Upper lobe of right lung (tissue), 1 donor: ENCODE measurements at places on chromosomes 1 and 21.
A peak's percentile ranks its signal among the peaks of the same experiment; 100 is the strongest.

DNA sequence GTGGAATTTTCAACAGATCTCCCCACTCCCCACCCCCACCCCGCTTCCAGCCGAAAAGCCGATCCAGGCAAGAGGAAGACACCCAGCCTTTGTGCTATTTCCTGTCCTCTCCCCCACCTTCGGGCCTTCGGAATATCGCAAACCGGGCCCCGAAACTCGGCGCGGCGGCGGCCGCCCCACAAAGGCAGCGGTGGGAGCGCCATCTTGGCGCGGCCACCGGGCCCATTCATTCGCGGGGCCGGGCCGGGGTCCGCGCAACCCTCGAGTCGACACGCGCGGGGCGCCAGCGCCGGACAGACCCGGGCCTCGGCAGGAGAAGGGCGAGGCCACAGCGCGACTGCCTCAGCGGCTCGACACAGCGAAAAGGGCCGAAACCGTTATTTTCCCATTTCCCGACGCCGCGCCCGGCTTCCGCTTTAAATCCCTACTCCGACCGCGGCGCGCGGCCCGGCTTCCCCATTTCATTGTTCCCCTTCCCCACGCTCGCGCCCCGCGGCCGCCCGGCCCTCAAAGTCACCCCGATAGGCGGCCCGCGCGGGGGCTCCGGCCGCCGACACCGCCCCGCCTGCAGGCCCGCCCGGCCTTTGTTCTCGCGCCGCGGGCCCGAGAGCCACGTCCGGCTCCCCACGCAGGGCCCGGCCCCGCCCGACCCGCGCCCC lies 911 bp downstream of the GNB1 start:
- H3K27me3 ChIP-seq: no peaks in the 10 kb centered on the region
- H3K4me3 ChIP-seq: peak overlapping the region; percentile 78
- peak; percentile 91 for DNase-seq
- H3K27ac ChIP-seq: peak overlapping the region; percentile 90

DNA sequence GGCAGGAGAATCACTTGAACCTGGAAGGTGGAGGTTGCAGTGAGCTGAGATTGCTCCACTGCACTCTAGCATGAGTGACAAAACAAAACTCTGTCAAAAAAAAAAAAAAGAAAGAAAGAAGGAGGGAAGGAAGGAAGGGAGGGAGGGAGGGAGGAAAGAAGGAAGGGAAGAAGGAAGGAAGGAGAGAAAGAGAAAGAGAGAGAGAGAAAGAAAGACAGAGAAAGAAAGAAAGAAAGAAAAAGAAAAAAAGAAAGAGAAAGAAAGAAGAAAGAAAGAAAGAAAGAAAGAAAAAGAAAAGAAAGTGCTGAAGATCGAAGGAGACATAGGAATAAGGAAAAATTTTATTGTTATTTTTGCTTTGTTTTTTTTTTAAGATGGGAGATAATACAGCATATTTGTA lies 166.7 kb downstream of the SLC44A5 start:
- no peaks in the 10 kb centered on the region for H3K27me3 ChIP-seq
- no peaks in the 10 kb centered on the region for H3K4me1 ChIP-seq
- DNase-seq: no peak
- no peaks in the 10 kb centered on the region for H3K36me3 ChIP-seq
- H3K27ac ChIP-seq: no peak overlapping the region

DNA sequence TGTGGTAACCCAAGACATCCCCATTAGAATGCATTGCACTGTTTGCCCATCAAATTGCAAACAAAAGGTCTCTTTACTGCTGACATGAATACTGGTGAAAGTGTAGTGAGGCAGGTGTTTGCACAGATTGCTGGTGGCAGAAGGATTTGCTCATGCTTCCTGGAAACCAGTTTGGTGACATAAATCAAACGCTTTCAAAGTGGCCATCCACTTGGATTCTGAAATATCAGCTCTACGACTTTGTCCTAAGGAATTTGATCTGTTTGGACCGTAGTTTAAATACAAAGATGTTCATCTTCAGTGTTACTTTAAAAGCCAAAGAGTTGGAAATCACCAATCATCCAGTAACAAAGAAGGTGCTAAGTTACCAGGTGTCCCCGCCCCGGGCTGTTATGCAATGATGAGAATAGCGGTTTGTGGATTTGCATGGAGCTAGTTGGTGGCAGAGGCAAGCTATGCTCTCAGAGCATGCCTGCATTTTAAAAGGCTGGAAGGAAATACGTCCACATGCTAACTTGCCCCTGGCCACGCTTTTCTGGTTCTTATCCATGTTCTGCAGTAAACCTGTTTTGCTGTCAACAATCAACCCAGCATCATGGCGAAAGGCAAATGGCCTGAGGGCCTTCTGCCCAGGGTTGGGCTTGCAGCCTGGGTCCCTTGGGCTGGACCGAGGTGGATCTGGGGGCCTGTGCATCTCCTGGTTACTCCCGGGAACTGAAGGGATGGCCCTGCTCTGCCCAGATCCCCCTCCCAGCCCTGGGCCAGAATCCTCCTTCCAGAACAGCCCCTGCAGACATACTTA lies 49.2 kb downstream of the UMODL1 start:
- H3K27me3 ChIP-seq: peaks cover 45% of the 10 kb centered on the region
- no peak overlapping the region for H3K27ac ChIP-seq
- H3K36me3 ChIP-seq: no peaks in the 10 kb centered on the region
- no peak for DNase-seq

- DNase-seq: no peak
- H3K27ac ChIP-seq: no peak overlapping the region
- no peaks in the 10 kb centered on the region for H3K36me3 ChIP-seq
- H3K4me1 ChIP-seq: no peaks in the 10 kb centered on the region
Observed at GRCh38 chr1:158719664-158720063, 856 bp downstream of the OR6K3 start.

- H3K27ac ChIP-seq: no peak overlapping the region
- DNase-seq: no peak
- no peaks in the 10 kb centered on the region for H3K36me3 ChIP-seq
- H3K27me3 ChIP-seq: no peaks in the 10 kb centered on the region
Observed at GRCh38 chr1:15110867-15111230, 42.7 kb upstream of the TMEM51 start.

- H3K27ac ChIP-seq: peak within 1 kb of the TSS; percentile 98
- H3K4me1 ChIP-seq: peaks cover 36% of the 10 kb centered on the region
- H3K4me3 ChIP-seq: peak within 1 kb of the TSS; percentile 98
- peaks cover 29% of the 10 kb centered on the region for H3K36me3 ChIP-seq
Observed at GRCh38 chr1:203304919-203305808, at the start of gene BTG2. Gene BTG2 (plus strand): TSS chr1:203305519. CDS start chr1:203305607, 88 bp downstream.

DNA sequence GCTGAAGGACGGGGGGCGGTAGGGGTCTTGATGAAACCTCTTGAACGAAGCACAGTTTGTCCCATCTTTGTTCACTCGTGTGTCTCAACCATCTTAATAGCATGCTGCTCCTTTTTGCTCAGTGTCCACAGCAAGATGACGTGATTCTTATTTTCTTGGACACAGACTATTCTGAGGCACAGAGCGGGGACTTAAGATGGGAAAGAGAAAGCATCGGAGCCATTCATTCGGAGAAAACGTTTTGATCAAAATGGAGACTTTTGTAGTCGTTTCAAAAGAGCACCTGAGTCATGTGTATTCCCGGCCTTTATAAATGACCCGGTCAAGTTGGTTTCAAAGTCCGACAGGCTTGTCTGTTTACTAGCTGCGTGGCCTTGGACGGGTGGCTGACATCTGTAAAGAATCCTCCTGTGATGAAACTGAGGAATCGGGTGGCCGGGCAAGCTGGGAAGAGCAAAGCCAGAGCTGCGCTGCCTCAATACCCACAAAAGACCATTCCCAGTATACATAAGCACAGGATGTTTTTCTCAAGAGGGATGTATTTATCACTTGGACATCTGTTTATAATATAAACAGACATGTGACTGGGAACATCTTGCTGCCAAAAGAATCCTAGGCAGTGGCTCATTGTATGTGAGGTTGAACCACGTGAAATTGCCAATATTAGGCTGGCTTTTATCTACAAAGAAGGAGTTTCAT lies 18.5 kb downstream of the ETS2 start:
- DNase-seq: no peak
- no peak overlapping the region for H3K4me3 ChIP-seq
- H3K27me3 ChIP-seq: no peaks in the 10 kb centered on the region
- peak overlapping the region; percentile 71 for H3K27ac ChIP-seq

GRCh38 chr1:246906833-246907232 lies 24.9 kb downstream of the AHCTF1 start:
- no peak overlapping the region for H3K27ac ChIP-seq
- no peak overlapping the region for H3K4me3 ChIP-seq
- H3K27me3 ChIP-seq: no peaks in the 10 kb centered on the region
- no peak for DNase-seq
- peaks cover 88% of the 10 kb centered on the region for H3K36me3 ChIP-seq
- H3K4me1 ChIP-seq: peaks cover 6% of the 10 kb centered on the region

- DNase-seq: peak; percentile 70
- peak overlapping the region; percentile 70 for H3K4me3 ChIP-seq
- H3K27ac ChIP-seq: peak overlapping the region; percentile 87
- H3K27me3 ChIP-seq: no peaks in the 10 kb centered on the region
- H3K4me1 ChIP-seq: peaks cover 8% of the 10 kb centered on the region
Observed at GRCh38 chr1:214280386-214281020, 456 bp upstream of the SMYD2 start.

DNA sequence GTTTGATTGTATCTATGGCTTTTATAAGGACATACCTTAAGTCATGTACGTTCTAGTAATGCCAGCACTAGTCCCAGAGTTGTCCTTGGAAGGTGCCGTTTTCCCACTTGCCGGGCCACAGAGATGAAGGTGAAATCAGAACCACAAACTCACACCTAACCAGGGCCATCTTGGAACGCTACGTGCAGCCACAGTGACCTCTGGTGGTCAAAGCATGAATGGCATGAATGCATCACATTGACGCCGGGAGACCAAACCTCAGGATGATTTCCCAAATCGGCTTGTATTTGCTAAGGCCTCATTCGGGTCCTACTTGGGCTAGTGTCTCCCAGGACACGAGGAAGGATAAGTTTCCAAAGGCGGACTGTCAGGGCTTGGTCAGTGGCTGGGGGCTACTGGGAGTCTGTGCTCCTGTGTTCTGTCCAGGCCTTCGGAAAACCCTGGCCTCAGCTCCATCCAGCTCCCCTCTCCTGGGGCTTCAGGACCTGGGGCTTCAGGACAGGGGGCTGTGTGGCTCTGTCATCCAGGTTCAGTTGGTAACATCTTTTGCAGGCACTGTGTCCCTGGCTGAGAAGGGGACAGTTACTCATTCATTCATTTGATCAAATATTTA lies 260.5 kb downstream of the PRDM2 start:
- peaks cover 6% of the 10 kb centered on the region for H3K27me3 ChIP-seq
- no peak overlapping the region for H3K4me3 ChIP-seq
- H3K4me1 ChIP-seq: no peaks in the 10 kb centered on the region

- no peak overlapping the region for H3K27ac ChIP-seq
- no peak overlapping the region for H3K4me3 ChIP-seq
- H3K36me3 ChIP-seq: no peaks in the 10 kb centered on the region
- DNase-seq: no peak
- no peaks in the 10 kb centered on the region for H3K4me1 ChIP-seq
Observed at GRCh38 chr1:159817276-159818041, 9.2 kb upstream of the SLAMF8 start.

DNA sequence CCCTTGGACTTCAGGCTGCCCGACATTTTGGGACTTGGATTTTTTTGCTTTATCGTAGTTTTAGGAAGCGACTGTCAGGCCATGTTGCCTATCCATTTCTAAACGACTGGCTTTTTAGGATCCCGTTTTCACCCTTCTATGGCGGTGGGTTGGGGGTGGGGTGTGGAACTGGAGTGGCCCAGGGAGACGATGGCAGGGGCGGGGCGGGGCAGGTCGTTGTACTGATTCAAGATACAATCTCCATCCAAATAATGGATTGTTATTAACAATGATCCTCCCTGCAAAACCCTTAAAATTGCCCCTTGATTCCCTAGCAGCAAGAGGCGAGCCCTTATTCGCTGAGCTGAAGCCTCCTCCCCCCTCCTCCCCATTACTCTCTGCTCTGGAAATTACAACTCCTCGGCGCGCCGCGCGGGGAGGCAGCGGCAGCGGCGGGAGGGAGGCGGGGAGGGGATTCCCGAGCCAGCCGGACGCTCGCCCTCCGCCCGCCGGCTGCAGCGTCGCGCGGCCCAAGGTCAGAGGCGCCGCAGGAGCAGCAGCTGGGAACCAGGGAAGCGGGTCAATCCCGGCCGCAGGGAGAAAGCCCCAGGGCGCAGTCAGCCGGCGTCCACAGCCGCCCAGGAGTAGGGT lies at the start of gene TRIM67:
Gene TRIM67, plus strand, starts transcription at position 392 of the 630 bp plus-strand sequence. CDS start 912 bp downstream, outside the sequence.
- no peak for DNase-seq
- peak within 1 kb of the TSS; percentile 36 for H3K4me3 ChIP-seq
- H3K27me3 ChIP-seq: peaks cover 74% of the 10 kb centered on the region

GRCh38 chr1:2115702-2116341 lies 65.6 kb downstream of the PRKCZ start:
- no peak overlapping the region for H3K27ac ChIP-seq
- H3K27me3 ChIP-seq: no peaks in the 10 kb centered on the region
- H3K36me3 ChIP-seq: no peaks in the 10 kb centered on the region
- peak; percentile 55 for DNase-seq
- no peaks in the 10 kb centered on the region for H3K4me1 ChIP-seq

DNA sequence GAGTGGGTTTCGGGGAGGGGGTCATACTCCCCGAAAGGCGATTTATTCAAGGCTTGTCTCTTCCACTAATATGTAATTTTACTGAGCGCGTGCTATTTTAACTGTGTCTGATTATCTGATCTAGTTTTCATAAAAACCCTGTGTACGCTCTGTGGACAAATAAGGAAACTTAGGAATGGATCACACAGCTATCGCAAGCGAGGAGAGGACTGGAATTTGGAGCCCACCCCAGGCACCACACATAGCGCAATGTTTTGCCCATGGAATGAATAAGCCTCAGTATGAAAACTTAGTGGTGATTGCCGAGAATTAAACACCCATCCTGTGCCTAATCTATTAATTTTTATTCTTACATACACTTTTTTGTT lies 9.8 kb upstream of the RAB42 start:
- H3K27me3 ChIP-seq: no peaks in the 10 kb centered on the region
- peak overlapping the region; percentile 97 for H3K4me3 ChIP-seq
- peaks cover 23% of the 10 kb centered on the region for H3K4me1 ChIP-seq
